Activated T-helper 17 cell treated with anti-CD3 and anti-CD28 coated beads, Interleukin-2, amount 50 U/mL, for 72 hours (primary cell): ENCODE measurements at places on chromosomes 12 and 14. TPM values are rescaled to one million over a fixed set of nuclear protein-coding genes. Genes with fewer than 3 reads are reported as not detected.

DNA sequence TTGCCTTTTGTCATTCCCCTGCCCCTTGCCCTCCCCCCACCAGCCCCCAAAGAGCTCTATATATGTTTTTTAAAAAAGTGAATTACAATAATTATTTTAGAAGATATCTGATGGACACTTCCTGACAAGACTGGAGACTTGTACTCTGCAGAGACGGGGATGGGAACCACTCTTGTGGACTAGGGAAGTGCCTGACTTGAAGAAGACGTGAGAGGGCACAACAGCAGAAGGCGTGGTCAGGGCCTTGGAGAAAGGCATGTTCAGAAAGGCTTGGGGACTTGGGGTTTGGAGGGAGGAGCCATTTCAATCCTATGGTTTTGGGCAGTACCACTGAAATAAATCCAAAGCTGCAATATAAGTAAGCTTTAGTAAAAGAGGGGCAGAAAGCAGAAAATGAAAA, 154.7 kb downstream of the APAF1 start:
- no peak for ATAC-seq

GRCh38 chr14:105197211-105197641, 16.1 kb upstream of the NUDT14 start:
- no peak for ATAC-seq

GRCh38 chr12:95882080-95882479, 23.3 kb downstream of the SNRPF start:
- no peak for ATAC-seq

- ATAC-seq = no peak
Measured at GRCh38 chr12:8968761-8969160, 19.3 kb upstream of the M6PR start.

GRCh38 chr12:57175428-57176138, 28.2 kb upstream of the LRP1-AS start:
- peak; percentile 46 for ATAC-seq

- ATAC-seq = peak; percentile 71
Measured at GRCh38 chr14:69133206-69134125, 19.5 kb downstream of the DCAF5 start.

DNA sequence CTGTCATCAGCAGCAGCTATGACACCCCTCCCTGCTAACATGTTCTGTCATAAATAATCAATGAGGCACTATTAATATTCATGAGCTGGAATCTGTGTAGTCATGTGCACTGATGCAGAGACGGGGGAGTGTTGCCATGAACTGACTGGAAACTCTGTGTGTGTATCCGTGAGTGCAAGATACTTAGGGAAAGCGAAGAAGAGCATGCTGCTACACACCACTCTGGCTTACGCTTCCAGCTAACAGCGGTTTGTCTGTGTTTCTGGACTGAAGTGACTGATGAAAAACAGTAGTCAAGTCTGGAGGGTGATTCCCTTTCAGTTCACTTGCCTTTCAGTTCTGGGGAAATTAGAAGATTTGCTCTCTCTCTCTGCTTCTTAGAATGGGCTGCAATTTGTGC, 249.4 kb downstream of the PDZRN4 start:
- no peak for ATAC-seq

- no peak for ATAC-seq
Measured at GRCh38 chr12:94535510-94535921, 75.8 kb upstream of the CEP83 start.

DNA sequence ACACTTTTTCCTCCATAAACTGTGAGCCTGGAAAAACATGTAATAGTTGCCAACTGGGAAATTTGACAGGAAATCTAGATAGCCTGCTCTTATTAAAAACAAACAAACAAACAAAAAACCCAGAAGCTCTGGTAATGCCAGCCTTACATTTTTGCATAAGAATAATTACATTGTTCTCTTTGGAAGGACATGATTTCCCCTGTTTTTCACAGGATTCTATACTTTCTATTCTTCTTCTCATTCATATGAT, 137.9 kb downstream of the AEBP2 start:
- no peak for ATAC-seq

DNA sequence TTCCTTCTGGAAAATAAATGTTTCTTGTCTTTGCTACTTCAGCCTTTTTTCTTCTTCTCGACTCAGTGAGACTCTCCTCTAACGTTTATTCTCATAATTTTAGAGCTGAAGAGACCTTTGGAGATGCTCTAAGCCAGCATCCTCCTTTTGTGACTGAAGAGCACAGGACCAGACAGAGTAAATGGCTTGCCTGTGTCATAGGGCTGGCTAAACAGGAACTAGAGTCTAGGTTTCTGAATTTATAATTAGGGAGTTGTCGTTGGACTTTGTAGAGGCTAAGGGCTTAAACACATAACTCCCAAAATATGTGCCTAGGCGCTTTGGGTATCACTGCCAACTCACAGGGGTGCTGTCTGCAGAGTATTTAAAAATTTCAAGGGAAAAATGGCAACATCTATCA, 98.5 kb downstream of the FGD4 start:
- no peak for ATAC-seq

DNA sequence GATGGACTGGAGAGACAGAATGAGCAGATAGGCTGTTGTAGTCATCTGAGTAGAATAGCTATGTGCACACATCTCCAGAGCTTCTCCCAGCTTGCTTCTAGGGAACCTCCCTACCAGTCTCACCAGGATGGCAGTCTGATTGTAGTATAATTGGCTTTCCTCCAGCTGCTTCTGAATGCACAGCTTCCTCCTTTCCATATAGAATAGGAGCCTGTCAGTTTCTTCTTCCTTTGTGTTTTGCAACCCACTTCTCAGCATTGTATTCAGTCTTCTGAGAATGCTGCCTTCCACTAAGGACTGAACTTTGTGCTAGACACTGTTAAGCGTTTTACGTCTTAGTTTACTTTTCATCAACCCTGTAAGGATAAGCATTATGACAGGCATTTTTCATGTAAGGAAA, 2.2 kb upstream of the CSAD start:
- ATAC-seq = no peak

- ATAC-seq = no peak
Measured at GRCh38 chr12:113955109-113955970, 10.8 kb downstream of the RBM19 start.

DNA sequence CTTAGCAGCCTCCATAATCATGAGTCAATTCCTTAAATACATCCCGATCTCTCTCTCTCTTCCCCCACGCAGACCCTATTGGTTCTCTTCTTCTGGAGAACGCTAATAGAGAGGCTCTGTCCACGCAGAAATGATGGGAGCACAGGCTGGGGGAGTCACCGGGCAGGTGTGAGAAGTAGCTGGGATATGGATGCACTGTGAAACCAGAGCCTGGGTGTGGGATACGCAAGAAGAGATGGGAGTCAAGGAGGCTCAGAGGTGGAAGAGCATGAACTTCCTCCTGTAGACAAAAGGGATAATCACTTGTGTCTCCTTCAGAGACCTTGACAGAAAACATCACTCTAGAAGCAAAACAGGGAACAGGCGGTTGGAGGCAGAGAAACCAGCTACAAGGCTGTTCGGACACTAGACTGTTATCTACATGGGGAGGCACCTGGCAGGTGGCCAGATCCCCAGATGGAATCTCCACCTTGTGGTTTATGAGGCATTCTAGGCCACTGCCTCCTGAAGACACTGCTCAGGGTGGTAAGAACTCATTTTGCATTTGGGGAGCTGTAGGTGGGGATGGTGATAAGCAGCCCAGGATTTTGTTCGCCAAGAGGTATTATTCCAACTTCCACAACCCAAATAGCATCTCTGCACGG, 7.2 kb upstream of the SELPLG start:
- no peak for ATAC-seq

DNA sequence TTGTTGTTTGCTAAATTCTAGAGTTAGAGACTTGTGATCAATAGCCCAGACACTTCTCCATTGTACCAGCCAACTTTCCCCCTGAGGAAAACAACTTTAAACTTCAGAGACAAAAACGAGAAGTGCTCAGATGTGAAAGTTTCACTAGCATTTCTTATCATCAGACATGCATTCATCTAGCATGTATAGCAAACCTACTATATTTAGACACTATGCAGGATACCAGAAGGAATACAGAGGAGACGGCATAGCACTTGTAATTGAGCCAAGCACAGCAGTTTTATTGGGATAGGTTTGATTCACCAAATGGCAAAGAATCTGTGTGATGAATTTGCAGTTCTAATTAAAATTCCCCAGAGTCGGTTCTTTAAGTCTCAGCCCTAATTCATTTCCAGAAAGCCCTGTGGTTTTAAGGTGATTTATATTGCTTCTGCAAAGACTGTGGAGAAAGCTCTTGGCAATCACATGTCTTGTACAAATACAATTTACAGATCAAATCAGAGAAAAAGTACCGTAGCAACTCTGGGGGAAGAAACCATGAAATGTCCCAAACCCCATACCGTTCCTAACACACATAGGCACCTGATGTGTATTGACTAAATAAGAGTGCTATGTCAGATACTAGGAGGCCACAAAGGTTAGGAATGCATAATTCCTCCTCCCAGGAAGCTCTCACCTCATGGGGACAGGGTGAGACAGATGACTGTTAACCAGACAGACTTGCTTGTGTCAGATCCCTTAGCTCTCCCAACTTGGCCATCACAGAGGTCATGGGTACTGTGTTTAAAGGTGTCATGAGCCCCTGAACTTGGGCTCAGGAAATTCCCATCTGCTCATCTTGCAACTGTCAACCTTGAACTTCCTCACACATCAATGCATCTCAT, 69.6 kb upstream of the KRAS start:
- ATAC-seq = peak; percentile 79

GRCh38 chr14:102967506-102967795, 45.0 kb downstream of the AMN start:
- ATAC-seq = no peak

- ATAC-seq = no peak
Measured at GRCh38 chr12:38157274-38157932, 159.2 kb upstream of the ALG10B start.

DNA sequence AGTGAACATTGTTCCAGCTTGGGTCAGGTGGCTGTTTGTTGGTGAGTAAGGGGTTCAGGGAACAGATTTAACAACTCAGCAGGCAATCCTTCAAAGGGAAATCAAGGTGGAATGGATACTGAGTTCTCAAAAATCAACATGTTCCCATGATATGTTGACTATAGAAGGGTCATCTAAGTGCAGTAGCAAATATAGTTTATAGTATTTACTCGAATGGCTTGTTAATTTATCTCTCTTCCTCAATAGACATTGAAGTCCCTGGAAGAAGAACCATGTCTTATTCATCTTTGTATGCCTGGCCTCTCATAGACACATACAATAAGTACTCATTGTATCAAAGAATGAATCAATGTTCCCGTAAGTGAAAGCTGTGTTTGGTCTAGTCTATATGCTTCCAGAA, 24.5 kb upstream of the DUSP6 start:
- no peak for ATAC-seq

- ATAC-seq = no peak
Measured at GRCh38 chr14:90177539-90178189, 78.7 kb upstream of the PSMC1 start.

DNA sequence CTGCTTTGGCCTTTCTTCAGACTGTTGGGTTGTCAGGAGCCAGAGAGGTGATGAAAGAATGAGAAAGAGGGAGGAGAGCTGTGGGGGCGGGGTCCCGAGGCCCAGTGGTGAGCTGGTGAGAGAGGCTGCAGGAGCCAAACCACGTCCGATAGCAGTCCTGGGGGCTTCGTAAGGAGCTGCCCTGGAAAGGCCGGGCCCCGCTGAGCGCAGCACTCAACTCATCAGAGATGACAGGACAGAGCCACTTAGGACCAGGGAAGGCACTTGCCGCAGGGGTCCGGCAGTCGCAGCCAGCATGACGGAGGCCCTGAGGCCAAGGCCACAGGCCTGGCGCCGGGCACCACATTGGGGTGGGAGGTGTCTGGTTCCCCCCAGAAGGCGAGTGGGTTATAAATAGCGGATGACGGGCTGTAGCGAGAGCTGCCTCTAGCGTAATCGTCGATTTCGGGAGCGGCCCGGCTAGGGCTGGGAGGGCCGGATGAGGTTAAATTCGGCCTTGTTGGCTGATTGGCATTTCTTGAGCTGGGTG, 179.0 kb downstream of the TSPAN9 start:
- no peak for ATAC-seq

GRCh38 chr12:9947674-9948073, 15.5 kb upstream of the CLEC2A start:
- no peak for ATAC-seq

DNA sequence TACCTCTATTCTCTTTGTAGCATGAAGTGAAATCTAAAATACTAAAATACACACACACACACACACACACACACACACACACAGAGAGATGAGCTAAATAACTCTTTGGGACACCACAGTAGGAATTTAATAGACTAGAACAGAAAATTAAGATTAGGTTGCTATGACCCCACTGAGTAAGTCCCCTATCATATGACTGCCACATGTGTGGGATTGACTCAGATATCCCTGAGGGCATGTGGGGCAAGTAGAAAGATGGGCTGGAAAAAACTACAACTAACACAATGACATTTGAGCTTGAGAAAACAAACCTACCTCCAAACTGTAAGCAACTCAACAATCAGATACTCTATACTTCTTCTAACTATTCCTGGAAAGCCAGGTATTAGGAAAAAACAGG, 27.0 kb downstream of the SLC25A21 start:
- no peak for ATAC-seq

DNA sequence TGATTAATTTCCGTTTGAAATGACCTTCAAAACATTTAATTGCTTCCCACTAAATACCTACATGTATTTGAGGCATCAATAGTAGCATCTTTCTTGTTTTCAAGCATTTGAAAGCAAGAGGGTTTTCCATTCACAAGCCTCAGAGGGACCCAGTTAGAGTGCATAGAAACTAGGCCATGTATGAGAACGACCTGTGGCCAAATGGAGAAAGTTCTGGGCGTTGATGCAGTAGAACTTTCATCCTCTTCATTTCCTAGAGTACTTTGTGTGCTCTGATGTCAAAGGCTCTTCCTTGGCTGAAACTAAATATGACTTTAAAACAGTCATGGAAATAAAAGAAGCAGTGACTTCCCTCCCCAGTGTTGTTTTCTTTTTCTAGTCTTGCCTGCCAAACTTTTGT, 944 bp upstream of the DHRS7 start:
- peak; percentile 20 for ATAC-seq

GRCh38 chr12:66776974-66777373, 98.1 kb upstream of the GRIP1 start:
- ATAC-seq = peak; percentile 98

DNA sequence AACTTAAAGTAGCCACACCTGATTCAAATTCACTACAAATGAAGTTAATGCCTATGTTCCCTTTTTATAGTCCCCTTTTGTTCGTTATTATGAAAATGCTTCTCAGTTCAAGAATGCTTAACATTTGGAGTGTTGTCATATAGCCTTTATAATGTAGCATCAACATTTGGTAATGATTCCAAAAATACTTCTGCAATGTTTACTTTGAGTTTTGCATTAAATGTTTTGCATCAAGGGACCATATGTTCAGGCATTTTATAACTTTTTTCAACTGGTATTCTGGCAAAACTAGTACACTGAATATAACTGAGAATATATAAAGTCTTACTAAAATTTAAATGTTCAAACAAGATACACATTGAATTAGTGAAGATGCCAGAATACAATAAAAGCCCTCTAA, 209.6 kb upstream of the SLC16A7 start:
- no peak for ATAC-seq

SLC7A8 gene
- 0.61 TPM for total RNA-seq

PRMT5 gene
- total RNA-seq = 127 TPM

TAS2R7 gene
- total RNA-seq = not detected

FGF6 gene
- total RNA-seq = not detected

PAX9 gene
- total RNA-seq = not detected

LUM gene
- total RNA-seq = not detected

GALNT8 gene
- total RNA-seq = 0.89 TPM

ACVRL1 gene
- total RNA-seq = not detected

ADAMTS20 gene
- not detected for total RNA-seq
